ENCODE measurements at places on chromosomes 4 and X.

DNA sequence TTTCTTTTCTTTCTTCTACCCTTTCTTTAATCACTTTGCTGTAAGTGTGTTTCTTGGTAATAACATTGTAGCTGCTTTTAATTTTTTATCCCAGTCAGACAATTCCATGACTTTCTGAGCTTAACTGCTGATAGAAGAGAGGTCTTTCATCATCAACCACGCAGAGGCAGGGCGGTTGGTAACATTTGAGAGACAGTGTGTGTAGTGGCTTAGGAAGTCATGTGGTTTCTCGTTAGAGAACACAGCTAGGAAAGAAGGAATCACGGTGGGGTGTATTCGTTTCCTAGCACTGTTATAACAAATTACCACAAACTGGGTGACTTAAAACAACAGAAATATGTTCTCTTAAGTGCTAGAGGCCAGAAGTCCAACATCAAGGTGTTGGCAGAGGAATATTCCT is 11.5 kb downstream of the PRPS2 start:
- DNase-seq, result no peak

GRCh38 chr4:1344696-1345095 is 2.3 kb upstream of the UVSSA start:
- DNase-seq, result no peak

GRCh38 chr4:35938936-35939335 is 305.4 kb downstream of the ARAP2 start:
- no peak for DNase-seq

DNA sequence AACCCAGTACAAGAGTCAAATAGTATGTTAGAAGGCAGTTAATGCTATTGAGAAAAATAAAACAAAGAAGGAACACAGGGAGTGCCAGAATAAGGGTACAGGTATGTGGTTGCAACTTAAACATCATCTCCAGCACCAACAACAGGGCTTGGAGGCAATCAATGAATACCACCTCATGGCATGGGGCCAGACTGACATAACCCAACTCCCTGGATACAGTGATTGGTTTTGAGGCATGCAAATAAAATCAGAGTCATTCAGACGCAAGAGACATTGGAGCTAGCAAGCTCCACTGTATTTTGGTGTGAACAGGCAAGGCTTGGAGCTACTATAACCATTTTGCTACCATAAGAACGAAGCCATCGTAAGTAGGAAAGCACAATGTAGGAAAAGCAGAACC is 56.7 kb downstream of the PPP3CA start:
- no peak for DNase-seq

DNA sequence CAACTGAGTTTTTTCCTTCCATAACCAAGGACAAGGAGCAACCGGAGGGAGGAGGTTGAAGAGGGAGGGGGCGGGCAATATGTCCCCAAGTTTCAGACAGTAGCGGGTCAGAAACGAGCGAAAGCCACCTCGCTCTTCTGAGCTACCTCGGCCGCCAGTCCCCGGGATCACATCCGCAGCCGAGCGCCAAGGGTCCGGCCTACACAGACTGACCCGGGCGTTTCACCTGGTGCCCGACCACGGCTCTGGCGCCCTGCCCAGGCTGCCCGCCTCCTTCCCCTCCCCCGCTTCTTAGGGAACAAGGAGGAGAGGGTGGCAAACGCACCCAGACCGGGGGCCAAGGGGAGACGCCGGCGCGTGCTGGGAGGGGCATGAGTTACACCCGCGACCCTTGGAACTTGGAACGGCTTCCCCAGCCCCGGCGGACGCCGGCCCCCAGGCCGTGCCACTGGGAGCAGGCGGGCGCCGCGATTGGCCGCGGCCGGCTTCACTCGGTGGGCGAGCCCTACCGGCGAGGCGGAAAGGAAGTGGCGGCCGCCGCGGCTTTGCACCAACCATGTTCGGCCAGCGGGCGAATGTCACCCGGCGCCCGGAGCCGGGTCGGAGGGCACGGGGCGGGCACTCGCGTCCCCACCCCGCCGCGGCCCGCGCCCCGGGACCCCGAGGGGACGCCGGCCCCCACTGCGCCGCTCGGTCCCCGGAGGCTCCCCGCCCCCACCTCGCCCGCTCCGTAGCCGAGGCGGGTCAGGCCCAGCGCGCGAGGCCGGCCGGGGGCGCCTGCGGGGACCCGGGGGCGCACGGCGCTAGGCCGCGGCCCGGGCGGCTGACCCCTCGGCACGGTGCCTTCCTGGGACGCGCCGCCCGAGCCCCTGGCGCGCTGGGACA is 1.5 kb downstream of the IRF2 start:
- DNase-seq, result no peak

DNA sequence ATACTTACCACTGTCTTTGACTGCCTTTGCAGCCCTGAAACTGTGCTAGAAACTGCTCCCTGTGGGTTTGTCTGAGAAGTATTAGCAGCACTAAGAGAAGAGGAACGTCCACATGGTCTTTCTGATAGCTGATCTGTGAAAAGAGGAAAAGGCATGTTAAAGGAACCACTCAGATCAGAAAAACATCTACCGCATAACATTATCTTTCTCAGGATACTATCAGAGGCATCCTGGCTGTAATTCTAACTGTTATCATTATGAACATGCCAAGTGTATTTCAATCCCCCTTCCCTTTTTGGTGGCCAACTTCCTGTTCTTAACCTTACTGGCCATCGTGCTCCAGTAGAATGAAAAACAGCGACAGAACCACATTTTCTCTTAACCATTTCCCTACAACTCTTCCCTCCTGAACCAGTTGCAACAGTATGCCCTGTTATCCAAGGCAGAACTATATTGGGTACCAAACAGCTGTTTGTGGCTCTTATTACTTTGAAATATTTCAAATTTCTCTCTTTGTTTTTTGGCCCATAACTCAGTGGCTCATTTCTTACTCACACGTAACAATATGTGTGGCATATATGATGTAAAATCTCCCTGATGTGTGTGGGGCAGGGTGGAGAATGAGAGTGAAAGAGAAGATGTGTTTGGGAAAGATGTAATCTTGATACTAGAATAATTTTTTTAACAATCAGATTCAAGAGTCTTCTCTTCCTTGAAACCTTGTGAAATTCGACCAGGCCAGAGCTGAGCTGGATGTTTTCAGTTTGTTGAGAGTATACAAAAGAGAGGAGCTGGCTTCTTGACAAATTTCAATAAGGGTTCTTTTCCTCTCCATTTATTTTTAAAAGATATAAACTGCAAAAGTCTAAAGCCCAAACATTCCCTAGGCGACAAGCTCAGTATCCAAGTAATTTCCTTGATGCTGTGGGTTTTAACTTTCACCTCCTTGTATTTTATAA is 35.2 kb downstream of the ARHGEF6 start:
- no peak for DNase-seq

- no peak for DNase-seq
Observed at GRCh38 chr4:15691346-15692135, 9.9 kb downstream of the FAM200B start.

DNA sequence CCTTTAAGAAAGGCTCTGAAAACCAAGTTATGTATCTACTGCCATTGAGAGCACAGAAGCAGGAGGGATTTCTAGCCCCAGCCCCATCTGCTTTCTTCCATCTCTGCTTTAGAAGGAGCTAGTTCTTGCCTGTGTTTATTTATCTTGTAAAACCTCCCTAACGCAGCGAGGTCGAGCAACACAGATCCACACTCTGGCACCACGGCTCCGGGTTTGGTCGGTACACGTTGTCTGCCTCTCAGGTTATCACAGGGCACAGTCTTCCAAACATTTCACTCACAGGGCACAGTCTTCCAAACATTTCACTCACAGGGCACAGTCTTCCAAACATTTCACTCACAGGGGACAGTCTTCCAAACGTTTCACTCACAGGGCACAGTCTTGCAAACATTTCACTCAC is 69.7 kb upstream of the TLR3 start:
- no peak for DNase-seq

GRCh38 chr4:97262769-97263168 is 880.5 kb downstream of the STPG2 start:
- no peak for DNase-seq

DNA sequence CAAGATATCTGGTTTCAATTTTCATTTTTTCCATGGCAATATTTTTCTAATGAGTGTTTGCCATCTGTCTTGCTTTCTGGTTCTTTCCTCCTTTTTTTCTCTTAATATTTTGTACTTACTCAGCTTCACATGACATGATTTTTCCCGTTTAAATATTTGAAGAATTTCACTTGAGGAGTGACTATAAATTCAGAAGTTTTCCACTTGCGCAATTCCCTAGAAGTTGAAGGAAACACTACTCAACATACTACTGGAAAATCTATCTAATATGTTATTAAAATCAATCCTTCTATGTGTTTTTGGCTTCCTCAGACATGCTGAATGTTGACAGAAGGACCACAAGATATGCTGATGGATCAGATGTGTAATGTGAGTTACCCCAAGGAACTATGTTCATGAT is 36.8 kb upstream of the BANK1 start:
- DNase-seq, result no peak

GRCh38 chrX:48558271-48558670 is 16.0 kb upstream of the RBM3 start:
- no peak for DNase-seq

GRCh38 chr4:145881576-145881975 is 57.0 kb downstream of the ZNF827 start:
- DNase-seq, result no peak

DNA sequence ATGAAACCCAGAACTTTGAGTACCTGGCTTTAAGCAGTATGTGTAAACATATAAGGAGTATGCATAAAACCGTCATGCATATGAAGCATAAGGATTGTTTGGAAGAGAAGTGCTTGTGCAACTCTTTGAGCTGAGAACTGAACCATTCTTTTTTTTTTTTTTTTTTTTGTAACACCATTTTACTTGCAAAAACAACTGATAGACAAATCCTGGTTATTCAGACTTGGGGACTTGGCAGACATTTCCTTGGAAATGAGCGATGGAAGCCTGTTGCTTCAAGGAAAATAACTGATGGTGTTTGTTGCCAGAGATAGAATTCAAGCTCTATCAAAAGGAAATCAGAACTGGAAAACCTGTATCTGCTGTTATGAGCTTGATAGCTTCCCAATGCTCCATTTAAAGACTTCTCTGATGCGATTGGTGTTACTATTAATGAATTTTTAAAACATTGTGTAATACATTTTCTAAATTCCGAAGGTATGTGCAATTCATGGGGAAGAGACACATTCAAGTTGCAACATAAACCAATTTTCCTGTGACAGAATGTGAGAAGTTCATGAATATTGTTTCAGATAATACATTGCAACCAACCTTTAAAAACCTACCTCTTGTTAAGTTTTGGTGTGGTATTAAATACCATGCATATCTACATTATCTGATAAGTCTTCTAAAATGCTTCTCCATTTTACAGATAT is 47.0 kb upstream of the FAT1 start:
- DNase-seq, result no peak

DNA sequence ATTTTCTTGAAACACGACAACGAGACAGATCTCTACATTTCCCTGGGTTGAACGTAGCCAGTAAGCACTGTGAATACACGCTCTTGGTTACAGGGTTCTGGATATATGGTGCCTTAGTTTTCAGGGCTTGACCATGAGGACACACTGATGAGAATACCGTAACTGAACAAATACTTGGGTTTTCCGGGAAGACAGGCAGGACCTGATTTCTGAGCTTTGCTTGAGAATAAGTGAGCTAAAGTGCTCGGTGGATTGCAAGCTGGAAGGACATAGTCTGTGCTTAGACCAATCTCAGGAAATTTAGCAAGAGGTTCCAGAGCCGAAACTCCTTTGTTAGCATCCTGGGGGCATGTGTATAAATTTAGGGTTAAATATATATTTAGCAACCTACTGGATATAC is 876 bp upstream of the TACR3 start:
- DNase-seq, result no peak

All from brain pericyte (primary cell).